Fibroblast of skin of right biceps (primary cell): ENCODE measurements at places on chromosomes 16 and 17.
A peak's percentile ranks its signal among the peaks of the same experiment; 100 is the strongest.

GRCh38 chr17:81923302-81924260 is 4.0 kb downstream of the MAFG start:
- peak; percentile 73 for DNase-seq

- no peak for DNase-seq
Measured at GRCh38 chr17:63486317-63487013, 9.6 kb downstream of the ACE start.

- DNase-seq: no peak
Measured at GRCh38 chr17:74607221-74607620, 15.1 kb upstream of the CD300LD start.

GRCh38 chr17:4515501-4515900 is 16.8 kb downstream of the SPNS2 start:
- no peak for DNase-seq

GRCh38 chr17:51580869-51581268 is 320.5 kb downstream of the UTP18 start:
- no peak for DNase-seq

GRCh38 chr17:39573447-39574298 is 34.0 kb downstream of the NEUROD2 start:
- DNase-seq: peak; percentile 61

- DNase-seq: peak; percentile 39
Measured at GRCh38 chr17:9987779-9988585, 82.9 kb upstream of the RCVRN start.

DNA sequence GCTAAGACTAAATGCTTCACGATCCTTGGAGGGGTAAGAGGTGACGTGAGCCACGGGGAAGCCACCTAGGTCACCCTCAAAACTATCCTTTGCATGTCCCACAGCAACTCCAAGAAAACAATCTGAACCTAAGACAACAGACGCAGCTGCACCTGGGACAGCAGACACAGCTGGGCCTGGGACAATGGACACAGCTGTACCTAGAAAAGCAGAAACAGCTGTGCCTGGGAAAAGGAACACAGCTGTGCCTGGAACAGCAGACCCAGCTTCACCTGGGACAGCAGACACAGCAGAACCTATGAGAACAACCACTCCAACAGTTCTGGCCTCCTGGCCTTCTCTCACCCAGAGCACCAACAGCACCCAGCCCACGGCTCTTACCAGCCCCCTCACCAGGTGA is 11.7 kb upstream of the CD300LD start:
- no peak for DNase-seq

- DNase-seq: peak; percentile 81
Measured at GRCh38 chr17:78379131-78379491, 662 bp downstream of the PGS1 start.

GRCh38 chr16:85455534-85455933 is 157.6 kb upstream of the GSE1 start:
- no peak for DNase-seq

- no peak for DNase-seq
Measured at GRCh38 chr17:70050931-70051330, 24.1 kb upstream of the KCNJ16 start.

- no peak for DNase-seq
Measured at GRCh38 chr16:48556243-48556912, 53.6 kb downstream of the N4BP1 start.

- DNase-seq: no peak
Measured at GRCh38 chr16:4677390-4677789, 16.0 kb upstream of the NUDT16L1 start.

DNA sequence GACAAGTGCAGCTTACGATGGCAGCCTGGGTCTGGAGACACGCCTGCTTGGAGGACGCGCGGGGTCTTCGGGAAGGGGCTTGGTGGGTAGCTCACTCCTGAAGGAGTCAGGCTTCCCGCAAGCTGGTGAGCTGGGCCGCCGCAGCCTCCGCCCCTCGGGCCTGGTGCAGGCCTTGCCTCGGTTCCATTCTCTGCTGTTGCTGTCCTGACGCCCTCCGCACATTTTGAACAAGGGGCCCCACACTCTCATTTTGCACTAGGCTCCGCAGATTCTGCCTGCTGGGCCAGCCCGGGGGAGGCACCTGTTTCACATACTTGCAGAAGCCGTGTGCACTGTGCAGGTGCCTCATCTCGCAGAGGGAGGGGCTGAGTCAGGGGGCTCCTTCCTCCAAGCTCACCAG is 31.9 kb upstream of the CBX4 start:
- no peak for DNase-seq

DNA sequence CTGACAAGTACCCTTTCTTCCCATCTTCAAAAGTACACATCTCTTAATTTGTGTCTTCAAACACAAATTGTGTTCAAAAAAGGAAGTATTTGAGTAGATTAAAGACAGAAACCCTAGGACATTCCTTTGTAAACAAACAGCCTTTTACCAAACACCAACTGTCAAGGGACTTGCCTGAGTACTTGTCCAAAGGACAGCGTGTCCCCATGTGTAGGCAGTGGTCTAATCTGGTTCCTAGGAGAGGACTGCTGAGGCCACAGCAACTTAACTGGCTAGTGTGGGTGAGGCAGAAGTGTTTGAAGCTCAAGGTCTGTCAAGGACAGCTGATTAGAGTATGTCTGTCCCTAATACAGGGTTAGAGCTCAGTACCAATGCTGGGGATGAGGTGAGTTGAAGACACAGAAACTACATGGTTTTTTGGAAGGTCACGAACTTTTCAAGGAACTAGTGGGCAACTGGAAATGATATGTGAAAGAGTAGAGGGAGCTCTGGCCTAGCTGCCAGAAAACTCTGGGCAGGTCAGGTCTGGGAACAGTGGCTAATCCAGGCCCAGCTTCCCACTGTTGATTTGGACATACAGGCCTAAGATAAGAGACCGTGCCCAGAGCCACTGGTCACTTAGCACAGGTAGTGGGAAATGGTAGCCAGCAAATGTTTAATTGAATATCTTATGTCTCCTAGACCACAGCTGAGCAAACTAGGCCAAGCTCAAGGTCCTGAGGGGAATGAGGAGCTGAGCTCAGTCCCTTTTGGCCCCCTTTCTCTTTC is 10.1 kb downstream of the HMOX2 start:
- DNase-seq: no peak

DNA sequence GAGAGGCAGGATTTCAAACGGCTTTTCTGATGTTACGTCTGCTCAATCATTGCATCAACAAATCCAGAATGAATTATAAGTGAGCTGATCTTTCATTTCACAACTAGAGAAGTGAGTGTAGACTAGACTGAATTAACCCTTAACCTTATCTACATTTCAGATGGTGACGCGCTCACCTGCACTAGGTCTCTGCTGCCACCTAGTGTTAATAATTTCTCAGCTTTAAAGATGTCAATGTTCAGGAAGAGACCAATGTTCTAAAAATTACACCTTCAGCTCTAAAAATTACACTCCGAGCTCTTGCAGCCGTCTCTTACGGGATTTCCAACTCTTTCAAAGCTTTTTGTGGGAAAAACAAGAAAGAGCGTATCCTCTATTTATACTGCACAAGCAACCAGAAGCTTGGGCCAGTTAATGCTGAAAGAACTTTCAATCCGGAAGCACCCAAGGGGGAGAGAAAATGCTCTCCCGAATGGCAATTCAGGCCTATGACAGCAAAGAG is 88.2 kb upstream of the FA2H start:
- peak; percentile 42 for DNase-seq

DNA sequence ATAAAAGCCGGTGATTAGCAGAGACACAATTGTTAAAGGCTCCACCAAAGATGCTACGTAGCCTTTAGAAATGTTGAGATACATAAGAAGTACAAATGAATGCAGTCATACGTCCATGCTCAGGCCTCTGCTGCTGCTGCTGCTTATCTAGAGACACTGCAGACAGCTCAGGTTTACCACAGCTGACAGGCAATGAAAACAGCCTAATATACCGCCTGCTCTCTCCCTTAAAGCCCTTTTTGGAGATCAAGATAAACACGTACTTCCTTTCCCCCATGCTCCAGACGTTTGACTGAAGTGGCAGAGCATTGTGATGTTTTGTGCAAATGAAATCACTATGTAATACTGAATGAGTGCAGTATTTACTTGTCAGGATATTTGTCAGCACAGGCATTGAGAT is 185.3 kb downstream of the AATF start:
- no peak for DNase-seq

DNA sequence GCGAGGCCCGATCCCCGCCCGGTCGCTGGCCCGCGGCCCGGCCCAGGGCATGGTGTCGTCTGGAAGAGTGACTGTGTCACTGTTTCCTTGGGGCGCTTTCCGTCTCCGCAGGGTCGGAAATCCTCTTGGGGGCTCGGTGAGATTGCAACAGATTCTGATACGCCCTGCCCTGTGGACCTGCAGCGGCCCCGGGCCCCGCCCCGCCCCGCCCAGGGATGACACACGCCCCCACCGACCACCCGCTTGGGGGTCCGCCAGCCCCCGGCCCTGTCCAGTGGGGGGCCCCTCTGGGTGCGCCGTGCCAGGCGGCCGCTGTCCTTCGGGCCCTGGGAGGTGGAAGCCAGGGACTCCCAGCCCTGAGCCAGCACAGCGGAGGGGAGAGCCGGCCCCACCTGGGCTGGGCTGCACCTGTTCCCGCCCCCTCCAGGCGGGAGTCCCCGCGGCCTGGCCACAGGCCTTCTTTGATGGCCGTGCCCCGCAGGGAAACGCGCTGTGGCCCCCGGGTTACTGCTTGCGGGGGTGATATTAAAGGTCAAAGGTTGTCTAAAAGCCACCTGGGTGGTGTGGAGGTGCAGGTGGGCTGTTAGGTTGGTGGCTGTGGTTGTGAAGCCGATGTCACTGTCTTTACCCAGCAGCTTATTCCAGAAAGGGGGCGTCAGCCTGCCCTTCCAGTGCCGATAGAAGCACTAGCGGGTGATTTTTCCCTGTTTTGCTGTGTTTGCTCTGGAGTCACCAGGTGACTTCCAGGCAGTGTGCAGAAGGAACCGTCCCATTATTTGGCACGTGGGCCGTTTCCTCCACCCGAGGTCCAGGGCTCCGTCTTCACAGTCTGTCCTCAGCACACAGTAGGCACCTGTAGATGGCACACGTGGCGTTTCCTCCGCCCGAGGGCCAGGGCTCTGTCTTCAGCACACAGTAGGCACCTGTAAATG is 752 bp downstream of the TBC1D24 start:
- no peak for DNase-seq

DNA sequence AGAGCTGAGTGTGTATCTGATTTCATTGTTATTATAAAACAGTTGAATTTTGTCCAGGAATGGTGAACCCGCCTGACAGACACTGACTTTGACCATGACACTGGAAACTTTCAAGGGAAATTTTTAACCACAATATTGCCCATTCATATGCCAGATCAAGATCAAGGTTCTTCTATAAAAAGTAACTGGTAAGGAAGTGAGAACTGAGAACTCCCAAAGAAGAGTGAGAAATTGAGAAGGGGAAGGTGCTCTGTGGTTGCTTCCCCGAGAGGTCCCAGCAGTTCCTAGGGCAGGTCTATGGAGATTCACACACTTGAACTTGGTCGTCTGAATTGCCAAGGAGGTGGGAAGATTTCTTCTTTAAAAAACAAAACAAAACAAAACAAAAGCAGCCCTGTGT is 27.3 kb downstream of the SLC6A4 start:
- DNase-seq: no peak

DNA sequence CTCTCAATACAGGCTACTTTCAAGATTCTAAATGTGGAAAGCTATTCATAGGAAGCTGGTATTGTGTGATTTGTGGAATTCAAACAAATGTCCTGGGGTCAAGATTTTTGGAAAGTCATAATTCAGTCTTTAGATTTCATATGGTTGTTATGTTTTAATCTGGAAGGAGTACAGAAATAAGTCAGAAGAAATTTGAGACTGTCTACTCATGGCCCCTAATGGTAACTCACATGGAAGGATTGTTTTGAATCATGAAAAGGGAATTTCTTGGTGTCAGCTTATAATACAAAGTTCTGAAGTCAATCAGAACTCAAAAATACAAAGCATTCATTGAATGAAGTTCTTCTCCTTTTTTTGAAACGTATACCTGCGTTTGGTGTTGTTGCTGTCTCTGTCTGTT is 3.1 kb downstream of the KCNJ2 start:
- no peak for DNase-seq

DNA sequence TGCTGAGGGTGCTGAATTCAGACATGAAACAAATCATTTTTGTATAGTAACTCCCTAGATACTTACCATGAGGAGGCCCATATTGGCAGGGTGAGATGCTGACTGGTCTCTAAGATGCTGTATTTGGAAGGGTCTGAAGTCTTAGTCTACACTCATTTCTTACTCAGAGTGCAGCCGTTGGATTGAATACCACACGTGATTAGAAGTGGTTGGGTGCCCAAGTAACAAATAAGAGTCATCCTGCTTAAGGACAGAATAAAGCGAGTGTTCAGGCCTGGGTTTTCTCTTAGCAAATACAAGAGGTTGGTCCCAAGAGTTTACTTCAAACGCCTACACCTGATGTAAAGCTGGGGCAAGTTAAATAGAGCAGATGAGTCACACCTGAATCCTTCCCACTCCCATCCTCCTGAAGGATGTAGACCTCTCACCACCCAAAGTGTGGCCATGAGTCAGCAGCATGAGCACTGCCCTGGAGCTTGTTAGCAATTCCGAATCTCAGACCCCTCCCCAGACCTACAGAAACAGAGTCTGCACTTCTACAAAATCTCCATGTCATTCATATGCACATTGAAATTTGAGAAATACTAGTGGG is 284.6 kb upstream of the CDH5 start:
- DNase-seq: peak; percentile 95

DNA sequence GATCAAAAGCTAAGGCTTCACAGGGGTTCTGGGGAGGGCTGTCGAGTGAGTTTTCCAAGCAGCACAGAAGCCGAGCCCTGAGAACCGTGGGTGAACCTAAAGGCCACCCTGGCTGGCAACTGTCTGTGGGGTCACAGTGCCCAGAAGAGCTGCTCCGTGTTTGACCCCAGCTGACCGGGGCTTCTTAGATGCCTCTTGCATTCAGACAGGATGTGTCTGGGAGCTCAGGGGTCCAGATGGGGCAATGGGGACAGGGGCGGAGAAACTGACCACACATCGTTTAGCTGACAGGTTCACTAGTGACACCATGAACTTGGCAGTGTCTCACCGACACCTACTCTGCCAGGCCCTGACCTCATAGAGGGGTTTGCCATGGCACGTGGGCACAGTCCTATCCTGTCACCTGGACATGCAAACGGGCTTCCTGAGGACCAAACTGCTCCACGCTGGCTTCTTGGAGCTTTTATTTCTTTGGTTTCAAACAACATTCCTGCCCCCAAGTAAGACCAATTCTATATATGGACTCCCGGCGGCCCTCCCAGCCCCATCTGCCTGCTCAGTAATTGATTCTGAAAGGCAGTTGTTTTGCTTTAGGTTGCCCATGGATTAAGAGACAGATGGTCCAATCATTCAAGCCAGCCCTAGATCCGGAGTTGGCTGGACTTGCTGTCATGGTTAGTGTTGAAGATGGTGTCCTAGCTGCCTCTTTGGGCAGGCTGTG is 22.2 kb downstream of the WSCD1 start:
- no peak for DNase-seq
